NT2/D1 (cell line): ENCODE measurements at places on chromosomes 7 and 10.

- no peak for DNase-seq
Measured at GRCh38 chr10:74103560-74104258, 46.9 kb downstream of the AP3M1 start.

GRCh38 chr10:72702868-72703581, 11.1 kb downstream of the MCU start:
- DNase-seq: no peak

DNA sequence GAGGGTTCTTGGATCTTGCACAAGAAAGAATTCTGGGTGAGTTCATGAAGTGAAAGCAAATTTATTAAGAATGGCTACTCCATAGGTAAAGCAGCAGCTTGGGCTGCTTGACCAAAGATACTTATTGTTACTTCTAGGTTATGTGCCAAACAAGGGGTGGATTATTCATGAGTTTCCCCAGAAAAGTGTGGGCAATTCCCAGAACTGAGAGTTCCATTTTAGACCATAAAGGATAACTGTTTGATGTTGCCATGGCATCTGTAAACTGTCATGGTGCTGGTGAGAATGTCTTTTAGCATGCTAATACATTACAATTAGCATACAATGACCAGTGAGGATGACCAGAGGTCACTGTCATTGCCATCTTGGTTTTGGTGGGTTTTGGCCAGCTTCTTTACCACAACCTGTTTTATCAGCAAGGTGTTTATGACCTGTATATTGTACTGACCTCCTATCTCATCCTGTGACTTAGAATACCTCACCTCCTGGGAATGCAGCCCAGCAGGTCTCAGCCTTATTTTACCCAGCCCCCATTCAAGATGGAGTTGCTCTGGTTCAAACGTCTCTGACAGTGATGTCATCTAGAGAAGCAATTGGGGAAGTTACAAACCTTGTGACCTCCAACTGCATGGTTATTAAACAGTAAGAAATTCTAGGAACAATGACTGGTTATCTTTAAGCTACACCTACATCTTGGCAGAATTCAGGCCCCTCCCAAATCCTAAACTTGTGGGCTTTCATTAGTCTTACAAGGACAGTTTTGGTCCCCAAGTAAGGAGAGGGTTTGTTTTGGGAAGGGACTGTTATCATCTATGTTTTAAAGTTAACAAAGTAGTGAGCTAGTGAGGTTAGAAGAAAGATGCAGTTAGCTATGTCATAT, 48.0 kb upstream of the INHBA start:
- DNase-seq: no peak

DNA sequence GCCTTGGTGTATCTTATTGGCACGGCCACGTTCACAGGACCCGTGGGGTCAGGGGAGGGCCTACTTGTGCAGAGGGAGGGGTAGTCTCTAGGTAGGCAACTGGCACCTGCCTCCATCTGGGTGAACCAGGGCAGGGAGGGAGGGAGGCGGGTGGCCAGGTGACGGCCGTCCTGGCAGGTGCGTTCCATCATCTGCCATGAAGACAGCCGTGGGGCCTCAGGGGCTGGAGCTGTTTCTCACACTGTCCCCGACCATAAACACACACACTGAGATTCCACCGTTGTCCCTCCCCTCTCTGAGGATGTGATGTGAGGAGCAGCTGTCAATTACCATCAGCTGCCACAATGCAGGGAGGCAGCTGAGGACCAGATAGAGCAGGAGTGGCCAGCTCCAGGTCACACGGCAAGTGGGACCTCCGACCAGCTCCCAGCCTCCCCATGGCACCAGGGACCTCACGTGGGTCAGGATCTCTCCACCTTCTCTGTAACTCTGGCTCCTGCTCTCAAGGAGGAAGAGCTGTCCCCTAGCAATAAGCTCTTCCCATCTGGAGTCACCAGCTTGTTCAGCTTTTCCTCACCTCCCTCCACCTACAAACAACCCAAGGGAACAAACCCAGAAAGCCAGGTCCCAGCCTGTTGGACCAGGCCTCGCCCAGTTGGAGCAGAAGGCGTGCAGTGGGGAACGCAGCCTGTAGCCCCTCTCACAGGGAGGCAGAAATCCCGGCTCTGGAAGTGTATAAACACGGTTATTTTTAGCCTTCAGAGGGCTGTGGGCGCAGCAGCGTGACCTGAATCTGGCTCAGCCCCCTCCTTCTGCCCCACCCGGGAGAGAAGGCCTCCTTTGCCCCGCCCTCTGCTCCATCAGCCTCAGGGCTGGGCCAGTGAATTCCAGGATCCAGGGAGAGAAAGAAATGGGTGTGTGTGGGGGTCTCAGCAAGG, 33.1 kb downstream of the ZMIZ1 start:
- DNase-seq: no peak

GRCh38 chr10:124364674-124365073, 54.0 kb downstream of the OAT start:
- DNase-seq: no peak

- no peak for DNase-seq
Measured at GRCh38 chr7:73449422-73449821, 15.8 kb downstream of the FZD9 start.

DNA sequence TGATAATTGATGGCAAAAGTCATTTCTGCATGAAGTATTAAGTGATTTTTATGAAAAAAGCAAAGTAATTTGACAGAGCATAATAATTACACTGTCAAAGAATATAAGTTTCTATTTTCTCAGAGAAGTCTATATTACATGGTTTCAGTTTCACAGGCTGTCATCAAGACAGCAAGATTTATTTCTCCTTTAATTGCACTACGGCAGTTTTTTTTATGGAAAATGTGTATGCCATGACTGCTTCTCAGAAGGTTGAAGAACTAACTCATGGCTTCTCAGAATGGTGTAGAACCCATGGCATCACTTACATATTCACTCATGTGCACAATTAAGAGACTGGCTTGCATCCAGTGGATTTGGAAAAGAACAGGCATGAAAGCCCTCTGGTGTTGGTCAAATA, 870.3 kb upstream of the SORCS1 start:
- no peak for DNase-seq

DNA sequence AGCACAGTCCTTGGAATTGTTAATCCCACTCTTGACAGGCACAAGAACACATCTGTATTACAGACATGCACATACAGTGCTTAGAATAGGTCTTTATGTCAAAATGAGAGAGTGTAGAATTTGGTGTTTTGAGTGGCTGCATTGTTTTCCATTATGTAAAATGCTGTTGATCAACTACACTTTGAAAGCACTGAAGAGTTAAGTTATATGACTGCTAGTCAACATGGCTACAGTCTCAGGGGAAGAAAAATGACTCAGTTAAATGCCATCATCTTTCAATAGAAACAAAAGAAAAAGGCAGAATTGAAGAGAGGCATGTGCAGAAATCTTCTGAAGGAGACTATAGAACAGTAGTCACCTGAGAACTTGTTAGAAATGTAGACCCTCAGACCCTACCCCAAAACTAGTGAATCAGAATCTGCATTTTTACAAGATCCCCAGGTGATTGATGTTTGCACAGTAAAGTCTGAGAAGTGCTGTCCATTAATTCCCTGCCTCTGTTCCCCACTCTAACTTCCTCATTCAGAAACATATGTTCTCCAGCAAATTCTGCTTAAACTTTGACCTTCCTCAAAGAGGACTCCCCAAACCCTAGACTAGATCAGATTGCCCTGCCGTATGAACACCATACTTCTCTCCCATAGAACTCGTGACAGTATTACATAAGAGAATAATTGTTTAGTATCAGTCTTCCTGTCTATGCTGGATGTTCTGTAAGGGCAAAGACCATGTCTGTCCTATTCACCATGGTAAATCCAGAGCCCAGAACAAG, 16.0 kb downstream of the SND1 start:
- DNase-seq: no peak

GRCh38 chr7:69597278-69598076, 798 bp upstream of the AUTS2 start:
- no peak for DNase-seq

DNA sequence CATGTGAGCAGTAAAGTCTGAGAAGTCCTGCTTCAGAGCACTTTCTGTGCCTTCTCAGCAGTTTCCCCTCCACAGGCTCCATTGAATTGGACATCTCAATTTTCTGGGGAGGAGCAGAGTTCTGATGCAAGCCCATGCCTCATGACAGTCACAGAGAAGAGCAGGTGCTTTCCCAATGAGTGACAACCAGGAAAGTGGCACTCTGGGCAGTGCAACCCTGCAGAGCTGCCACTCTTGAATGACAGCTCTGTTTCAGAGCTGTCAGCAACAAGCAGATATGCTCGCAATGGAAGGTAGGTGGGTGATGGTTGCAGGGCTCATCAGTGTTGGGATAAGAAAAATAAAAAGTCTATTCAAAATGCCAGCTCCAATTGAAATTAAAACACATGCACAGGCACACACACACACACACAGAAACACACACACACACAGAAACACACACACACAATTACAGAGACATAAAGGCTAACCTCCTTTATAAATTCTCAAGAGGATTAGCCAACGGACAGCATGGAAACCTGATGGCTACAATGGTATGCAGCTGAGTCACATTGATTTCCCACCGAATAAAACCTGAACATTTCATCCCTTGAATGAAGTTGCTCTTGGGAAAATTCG, 50.5 kb downstream of the C10orf67 start:
- no peak for DNase-seq

- no peak for DNase-seq
Measured at GRCh38 chr10:80545258-80545881, 7.7 kb downstream of the SH2D4B start.

DNA sequence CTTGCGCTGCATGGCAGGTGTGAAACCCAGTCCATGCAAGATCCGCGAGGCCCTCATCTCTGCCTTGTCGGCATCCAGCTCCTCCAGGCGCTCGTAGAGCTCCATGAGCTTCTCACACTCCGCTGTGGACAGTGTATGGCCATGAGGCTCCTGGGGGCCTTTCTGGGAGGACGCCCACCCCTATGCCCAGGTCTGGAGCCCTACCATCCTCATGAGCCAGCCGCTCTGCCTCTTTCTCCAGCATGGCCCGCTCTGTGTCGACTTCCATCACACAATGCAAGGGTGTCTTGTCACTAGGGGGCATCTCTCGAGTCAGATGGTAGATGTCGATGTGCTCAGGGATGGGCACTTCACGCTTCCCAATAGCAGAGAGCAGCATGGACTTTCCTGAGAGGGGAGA, 3.3 kb downstream of the ABCF2 start:
- DNase-seq: no peak

DNA sequence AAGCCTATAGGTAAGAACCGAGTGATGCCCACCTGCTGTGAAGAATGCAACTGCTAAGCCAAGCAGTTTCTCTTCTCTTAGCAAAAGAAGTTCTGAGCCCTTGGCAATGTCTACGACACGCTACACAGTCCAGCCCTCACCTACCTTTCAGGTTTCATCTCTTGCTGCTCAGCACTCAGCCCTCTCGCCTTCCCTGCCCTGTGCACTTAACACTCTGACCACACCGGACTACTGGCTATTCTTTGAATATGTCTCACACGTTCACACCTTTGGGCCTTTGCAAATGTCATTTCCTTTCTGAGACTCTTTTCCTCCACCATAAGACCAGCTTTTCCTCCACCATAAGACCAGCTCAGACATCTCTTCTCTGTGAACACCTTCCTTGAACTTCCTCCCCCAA, 67.0 kb upstream of the ITGB1 start:
- DNase-seq: no peak
